ENCODE measurements at places on chromosomes 6 and 20.

- peak; percentile 87 for DNase-seq
These were observed at the start of gene SLC29A1 for GRCh38 chr6:44223319-44224028. TSS of gene SLC29A1 (plus strand) at chr6:44223595. CDS start at chr6:44227314, 3,719 bp downstream.

DNA sequence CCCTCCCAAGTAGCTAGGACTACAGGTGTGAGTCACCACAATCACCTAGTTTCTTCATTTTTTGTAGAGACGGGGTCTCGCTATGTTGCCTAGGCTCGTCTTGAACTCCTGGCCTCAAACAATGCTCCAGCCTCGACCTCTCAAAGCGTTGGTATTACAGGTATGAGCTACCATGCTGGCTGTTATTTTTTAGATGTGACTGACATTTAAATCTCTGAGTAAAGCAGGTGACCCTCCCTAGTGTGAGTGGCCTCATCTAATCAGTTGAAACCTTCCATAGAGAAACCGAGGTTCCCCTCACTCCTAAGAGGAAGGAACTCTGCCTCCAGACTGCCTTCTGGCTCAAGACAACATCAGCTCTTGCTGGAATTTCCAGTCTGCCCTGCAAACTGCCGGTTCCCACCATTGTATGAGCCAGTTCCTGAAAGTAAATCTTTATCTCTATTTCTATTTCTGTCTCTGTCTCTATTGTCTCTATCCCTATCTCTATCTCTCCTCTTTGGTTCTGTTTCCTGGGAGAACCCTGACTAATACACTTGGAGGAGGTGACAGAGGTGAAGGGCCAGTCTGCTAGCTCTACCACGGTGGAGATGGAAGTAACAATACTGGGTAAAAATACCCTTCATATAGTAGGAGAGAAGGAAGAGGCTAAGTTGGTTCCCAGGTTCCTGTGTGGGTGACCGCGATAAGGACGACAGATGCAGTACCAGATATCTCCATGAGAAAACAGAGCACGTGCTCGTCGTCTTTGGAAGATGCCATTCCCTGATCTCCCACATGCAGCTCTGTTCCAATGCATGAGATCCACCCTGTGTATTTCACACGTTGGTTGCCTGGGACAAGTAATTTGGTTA is 81.0 kb downstream of the MYB start:
- DNase-seq: no peak

GRCh38 chr6:170192905-170193304 is 98.0 kb downstream of the DLL1 start:
- no peak for DNase-seq

GRCh38 chr6:167826230-167826895 is 348 bp upstream of the AFDN start:
- DNase-seq: peak; percentile 69

DNA sequence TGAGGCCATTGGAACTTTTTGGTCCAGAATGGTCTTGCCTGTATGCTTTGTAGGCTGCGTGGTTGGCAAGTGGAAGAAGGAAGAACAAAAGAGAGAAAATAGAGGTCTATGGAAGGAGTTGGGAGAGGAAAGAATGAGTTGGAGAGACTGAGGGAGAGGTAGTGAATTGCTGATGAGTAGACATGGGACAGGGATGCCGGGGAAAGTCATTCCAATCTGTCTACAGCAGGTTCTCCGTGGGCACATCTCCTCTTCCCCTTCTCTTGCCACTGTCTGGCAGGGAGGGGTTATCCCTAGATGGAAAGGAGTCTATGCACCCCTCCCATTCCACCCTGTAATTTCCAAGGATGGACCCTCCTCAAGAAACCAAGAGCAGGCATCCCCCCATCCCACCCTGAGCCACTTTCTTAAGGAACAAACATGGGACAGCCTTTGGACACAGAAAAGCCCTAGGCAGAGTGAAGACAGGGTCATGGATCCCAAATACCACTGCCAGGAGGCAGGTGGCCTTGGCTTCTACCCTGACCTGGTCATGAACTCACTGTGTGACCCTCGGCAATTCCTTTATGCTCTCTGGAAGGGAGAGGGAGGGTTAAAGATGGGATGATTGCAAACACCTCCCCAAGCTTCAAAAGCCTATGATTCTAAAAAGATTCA is 196.9 kb downstream of the LRFN2 start:
- DNase-seq: no peak

DNA sequence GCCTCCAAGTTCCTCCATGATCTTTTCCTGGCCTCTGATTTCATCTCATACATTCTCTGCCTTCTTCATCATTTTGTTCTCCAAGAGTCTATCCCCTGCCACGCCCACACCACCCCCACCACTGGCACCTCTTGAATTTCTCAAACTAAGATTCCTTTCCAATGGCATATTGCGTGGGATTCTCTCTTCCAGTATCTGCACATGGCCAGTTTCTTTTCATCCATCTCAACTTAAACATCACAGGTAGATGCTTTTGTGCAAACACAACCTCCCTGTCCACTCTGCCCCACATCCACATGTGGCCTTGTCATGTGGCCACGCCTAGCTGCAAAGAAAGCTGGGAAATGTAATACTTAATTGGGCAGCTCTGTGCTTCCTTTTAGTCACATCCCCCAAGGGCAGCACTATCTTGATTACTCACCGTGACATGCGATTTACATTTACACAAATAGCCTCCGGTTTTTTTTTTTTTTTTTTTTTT is 33.4 kb upstream of the ZMYND8 start:
- DNase-seq: no peak
